ENCODE measurements at places on chromosomes 16 and 17.

DNA sequence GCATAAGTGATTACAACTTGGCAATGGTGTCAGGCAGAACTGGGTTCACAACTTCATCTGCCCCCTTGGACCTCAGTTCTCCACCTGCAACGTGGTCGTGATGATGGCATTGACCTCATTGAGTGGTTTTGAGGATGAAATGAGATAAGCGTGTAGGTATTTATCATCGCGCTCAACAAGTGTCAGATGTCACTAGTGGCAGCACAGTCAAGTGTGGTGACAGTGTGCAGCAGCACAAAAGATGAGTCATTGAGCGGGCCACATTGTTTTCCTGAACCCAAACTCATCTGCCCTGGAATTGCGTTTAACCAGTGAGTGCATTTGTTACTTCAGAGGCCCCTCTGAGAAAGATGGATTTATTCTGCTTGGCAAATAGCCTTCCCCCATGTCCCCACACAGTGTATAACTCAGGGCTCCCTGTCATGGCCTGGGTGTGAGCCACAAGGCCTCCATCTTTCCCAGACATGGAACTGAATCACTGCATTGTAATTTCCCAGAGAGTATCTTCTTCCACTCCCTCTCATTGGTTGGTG is 20.9 kb downstream of the IRX3 start:
- DNase-seq, result no peak

DNA sequence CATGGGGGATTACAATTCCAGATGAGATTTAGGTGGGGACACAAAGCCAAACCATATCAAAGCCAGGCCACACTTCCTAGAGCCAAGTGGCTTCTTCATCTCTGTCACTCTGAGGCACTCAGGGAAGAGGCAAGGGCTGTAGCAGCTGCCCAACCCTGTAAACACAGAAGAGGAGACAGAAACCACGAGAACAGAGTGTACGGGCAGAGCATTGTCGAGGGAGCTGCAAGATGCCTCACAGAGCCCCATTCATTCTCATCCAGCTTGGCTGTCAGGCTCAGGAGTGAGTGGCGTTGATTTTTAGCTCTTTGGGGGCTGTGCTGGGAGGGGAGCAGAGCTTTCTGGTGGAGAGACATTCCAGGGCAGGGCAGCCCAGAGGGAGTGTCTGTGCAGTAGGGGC is 117.2 kb upstream of the SALL1 start:
- DNase-seq, result no peak

- DNase-seq, result no peak
These were observed 93.9 kb downstream of the RGS9 start for GRCh38 chr17:65231086-65231485.

- no peak for DNase-seq
These were observed 678.9 kb downstream of the WWOX start for GRCh38 chr16:78778101-78779004.

DNA sequence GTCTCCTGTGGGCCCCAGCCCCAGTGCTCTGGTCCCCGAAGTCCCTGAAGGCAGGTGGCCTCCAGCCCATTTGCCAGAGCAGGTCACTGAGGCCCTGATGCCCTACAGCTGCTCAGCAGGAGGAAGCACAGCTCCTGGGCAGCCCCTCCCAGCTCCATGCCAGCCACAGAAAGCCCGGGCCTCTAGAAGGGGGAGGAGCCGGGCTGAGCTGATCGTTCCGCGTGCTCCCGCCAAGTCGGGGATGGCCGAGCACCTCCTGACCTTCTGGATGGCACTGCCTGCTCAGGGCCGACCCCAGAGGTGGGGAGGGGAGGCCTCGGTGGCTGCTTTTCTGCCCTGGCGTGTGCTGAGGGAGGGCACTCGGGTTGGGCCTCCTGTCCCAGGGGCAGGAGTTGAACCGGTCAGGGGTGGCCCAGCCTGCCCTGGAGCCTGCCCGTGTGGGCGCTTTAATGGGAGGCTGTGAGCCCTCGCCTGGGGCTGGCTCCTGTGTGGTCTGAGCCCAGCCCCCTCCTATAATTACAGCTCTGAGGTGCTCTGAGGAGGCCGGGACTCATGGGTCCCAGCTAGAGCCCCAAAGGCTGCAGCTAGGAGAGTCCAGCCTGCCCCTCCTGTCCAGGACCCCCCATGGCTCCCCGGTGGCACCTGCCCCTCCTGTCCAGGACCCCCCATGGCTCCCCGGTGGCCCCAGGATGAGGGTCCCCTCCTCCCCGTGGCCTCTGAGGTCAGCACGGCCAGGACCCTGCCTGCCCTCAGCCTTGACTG is 29.7 kb downstream of the ZFPM1 start:
- DNase-seq, result no peak

DNA sequence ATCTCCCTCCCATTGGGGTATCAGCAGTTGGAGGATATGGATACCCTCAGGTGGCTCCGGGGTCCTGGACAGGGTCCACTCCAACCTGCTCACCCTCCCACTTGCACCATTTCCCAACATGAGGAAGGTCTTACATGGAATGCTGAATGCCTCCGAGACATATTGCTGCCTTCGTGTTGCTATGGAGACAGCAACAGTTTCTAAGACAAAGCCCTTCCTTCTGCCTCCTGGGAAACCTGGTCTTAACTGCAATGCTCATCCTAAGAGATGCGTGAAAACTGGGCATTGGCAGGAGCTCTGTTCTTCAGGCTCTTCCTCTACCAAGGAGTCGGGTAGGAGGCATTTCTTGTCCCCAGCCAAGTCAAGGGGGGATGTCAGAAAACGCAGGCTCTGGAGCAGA is 45.2 kb downstream of the ST3GAL2 start:
- DNase-seq, result no peak

DNA sequence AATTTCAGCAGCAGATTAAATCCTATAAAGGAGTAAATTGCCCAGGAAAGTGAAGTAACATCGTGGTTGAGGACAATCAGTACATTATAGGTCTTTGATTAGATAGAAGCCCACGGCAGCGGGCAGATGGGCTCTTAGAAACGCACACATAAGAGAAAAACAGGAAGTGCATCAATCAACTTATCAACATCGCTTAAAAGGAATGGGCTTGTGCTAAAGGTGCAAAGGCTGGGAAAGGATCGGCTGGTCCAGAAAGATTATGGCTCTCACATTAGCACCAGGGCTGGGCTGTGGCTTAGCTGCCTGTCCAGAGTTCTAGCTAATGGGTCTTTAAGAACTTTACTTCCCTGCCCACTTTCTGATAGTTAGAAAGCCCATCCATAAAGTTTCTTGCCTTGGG is 292.0 kb upstream of the TNRC6C start:
- no peak for DNase-seq

DNA sequence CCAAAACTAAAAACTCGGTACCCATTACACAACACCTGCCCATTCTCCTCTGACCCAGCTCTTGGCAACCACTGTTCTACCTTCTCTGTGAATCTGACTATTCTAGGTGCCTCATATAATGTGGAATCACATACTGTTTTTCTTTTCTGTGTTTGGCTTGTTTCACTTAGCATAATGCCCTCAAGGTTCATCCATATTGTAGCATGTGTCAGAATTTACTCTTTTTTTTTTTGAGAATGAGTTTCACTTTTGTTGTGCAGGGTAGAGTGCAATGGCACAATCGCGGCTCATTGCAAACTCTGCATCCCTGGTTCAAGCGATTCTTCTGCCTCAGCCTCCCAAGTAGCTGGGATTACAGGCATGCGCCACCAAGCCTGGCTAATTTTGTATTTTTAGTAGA is 59.5 kb upstream of the RBL2 start:
- no peak for DNase-seq

- no peak for DNase-seq
These were observed 41.1 kb downstream of the TMEM132E start for GRCh38 chr17:34620458-34620857.

GRCh38 chr16:51870296-51870854 is 676.6 kb downstream of the TOX3 start:
- no peak for DNase-seq

DNA sequence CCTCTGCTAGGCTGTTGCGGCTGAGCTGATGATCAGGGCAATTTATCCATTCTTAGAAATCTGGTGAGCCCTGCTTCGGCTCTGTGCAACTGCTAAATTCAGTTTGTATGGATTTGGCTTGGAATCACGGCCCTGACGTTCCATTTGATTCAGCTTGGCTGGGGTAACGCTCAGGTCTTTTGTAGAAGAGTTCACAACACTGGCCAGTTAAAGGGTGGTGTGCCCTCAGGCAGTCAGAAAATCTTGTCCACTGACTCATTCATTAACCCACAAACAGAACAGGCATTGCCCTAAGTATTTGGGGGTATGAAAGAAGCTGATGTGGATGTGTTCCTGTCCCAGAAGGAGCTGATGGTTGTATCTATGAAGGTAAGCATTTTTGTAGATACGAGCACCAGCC is 53.9 kb downstream of the GNAO1 start:
- DNase-seq, result no peak

GRCh38 chr17:77498791-77499698 is 358.3 kb downstream of the SEC14L1 start:
- no peak for DNase-seq

GRCh38 chr17:63963123-63963522 is 9.6 kb downstream of the SCN4A start:
- no peak for DNase-seq

GRCh38 chr16:53159781-53160436 is 105.1 kb downstream of the CHD9 start:
- peak; percentile 36 for DNase-seq

DNA sequence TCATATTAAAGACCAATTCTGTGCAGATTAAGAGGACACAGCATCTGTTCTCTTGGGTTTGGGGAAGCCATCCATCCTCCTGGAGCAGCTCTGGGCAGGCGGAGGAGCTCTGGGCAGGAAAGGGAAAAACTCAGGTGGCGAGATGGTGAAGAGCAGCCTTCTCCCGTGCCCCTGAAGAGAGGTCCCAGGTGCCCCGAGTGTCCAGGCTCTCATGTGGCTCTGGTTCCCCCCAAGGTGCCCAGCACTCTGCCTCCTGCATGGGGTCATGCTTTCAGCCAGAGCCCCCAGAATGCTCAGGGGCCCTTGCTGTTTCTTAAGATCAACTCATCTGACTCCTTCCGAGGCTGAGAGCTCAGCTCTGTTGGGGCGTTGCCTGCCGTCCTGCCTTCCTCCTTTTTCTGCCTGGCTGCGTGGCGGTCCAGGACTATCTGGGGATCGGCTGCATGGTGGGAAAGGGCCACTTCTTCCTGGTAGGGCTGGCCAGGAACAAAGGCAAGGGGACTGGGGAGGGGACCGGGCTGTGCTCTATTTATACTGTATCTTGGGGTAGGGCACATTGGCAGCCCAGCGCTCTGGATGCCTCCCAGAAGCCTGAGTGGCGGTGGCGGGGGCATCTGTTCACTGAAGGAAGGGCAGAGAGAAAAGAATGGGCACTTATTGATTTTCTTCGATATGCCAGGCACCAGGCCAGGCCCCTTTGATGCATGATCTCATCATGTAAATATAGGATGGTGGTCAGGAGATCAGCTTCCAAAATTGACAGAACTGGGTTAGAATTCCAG is 103.2 kb upstream of the SDK2 start:
- DNase-seq, result no peak

DNA sequence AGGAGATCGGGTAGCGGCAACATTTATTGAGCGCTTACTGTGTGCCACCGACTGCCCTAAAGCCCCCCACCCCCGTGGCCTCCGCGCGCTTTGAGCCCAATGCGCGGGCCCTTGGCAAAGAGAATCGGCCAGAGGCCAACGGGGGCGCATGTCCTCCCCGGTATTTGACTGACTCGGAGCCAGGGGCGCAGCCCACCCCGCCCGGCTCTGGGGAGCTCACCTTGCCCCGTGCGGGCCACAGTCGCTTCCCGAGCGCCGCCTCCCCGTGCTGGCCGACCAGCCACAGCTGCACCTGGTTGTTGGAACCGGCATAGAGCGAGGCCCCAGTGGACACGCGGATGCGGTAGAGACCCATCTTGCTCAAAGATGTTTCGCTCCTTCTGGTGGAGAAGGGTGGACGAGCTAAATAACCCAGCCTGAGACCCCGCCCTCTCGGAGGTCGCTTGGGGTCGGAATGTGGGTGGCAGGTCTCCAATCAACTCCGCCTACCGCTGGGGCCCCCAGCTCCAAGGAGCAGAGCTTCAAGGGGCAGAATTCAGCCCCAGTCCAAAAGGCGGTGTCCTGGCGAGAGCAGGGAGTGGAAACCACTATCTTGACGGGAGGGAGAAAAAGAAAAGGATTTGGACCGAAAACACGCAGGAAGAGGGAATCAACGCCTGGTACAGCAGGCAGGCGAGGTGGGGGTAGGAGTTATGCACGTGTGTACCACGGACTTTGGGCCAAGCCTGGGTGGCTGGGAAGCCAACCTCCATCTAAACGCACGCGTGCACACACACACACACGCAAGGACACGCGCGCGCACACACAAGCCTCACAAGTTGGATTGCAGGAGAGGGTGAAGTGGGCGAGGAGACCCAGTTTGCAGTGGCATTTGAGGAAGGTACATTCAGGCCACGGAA is at the start of gene ALOX15:
Gene ALOX15, minus strand, starts transcription at position 382 of the 899 bp plus-strand sequence. Its CDS starts 27 bp downstream, at position 355.
- DNase-seq, result no peak

GRCh38 chr17:10109146-10109545 is 89.3 kb downstream of the GAS7 start:
- no peak for DNase-seq

DNA sequence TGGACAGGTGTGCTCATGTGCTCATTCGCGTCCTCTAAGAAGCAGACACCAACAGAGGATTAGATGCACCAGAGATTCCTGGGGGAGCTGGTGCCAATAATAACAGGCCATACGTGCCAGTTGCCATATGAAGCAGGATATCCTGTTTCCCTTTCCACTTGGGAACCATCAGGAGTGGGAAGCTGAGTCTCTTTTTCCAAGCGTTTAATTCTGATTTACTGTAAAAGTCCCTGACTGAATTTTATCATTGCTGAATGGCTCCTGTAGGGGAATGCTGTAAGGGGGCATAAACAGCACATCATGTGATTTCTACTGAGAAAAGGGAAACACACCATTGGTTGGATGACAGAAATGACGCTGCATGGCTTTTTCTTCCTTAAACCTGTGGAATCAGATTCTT is 113.3 kb downstream of the IRF8 start:
- no peak for DNase-seq

- DNase-seq, result no peak
These were observed 38.1 kb downstream of the PHKB start for GRCh38 chr16:47499080-47499699.

- DNase-seq, result no peak
These were observed 3.6 kb downstream of the COG1 start for GRCh38 chr17:73196500-73196899.

GRCh38 chr16:18975109-18975508 is 8.6 kb upstream of the TMC7 start:
- DNase-seq, result no peak

DNA sequence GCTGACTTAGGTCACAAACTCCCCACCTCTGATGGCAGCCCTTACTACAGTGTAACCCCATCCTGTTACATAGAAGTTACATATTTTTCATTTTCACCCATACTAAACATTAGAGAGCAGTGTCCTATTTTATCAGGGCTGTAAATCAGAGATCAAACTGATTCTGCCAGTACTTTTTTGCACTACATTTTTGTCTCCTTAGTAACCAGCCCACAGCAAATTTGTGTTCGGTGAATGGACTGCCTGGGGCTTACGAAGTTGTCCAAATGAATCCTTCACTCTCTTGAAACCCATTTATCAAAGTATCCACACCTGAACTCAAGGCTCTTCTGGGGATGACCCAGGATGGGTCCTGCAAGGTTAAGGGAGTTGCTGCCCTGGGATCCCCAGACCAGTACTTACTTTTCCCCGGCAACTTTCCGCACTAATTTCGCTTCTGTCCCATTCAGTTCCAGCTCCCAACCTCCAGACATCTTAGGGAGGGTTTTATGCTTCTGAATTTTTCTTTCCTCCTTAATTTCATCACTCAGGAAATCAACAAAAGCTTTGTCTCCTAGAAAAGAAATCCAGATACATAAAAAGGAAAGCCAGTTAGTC is 1.1 kb downstream of the C1QBP start:
- DNase-seq, result no peak

GRCh38 chr16:782766-783403 is 5.3 kb downstream of the RPUSD1 start:
- no peak for DNase-seq

- DNase-seq, result no peak
These were observed 587 bp downstream of the RNF157 start for GRCh38 chr17:76239538-76240274.

All from NT2/D1 (cell line).